AG08395 (cell line): ENCODE measurements at places on chromosomes 7 and 10.

DNA sequence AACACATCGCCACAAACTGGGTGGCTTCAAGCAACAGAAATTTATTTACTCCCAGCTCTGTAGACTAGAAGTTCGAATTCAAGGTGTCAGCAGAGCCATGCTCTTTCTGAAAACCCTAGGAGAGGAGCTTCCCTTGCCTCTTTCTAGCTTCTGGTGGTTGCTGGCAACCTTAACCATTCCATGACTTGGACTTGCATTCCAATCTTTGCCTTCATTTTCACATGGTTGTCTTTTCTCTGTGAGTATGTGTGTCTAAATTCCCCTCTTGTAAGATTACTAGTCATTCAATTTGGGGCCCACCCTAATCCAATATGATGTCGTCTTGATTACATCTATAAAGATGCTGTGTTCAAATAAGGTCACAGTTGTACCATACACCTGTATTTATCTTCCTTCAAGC is 65.9 kb upstream of the PRKG1 start:
- DNase-seq, result no peak

DNA sequence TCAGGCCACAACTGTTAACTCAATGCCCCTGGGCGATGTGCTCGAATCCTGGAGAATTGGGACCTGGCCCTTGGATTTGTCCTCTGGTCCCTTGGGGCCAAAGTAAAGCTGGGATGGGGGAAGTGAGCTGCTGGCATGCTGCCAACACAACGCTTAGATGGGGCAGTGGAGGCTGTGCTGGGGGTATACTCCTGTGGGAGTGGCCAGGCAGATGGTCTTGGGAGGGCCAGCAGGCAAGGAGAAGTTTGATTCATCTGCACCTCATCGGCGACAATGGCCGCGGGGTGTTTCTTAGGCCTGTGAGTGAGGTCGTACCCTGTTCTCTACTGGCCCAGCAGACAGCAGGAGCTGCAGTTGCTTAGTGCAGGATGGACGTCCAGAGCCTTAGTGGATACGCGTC is 139.0 kb upstream of the MTPN start:
- no peak for DNase-seq

- no peak for DNase-seq
Observed at GRCh38 chr7:84914598-84914997, 272.3 kb downstream of the SEMA3D start.

DNA sequence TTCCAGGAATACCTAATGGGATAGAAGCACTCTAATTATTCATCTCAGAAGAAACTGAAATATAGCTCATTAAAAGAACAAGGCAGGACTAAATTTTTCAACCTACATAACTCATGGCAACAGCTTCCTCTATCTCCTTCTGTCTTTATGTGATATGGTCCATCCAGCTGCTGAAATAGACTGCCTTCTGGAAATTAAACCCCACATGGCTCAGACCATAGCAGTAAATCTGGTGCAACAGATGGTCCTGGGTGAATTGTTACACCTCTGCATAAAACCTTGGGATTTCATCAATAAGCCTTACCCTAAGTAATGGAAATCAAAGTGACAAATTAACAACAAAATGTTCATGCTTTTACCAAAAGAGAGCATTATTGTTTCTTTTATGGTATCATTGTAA is 205.6 kb upstream of the CSTF2T start:
- no peak for DNase-seq

- peak; percentile 87 for DNase-seq
Observed at GRCh38 chr7:157273208-157274093, 63.4 kb upstream of the DNAJB6 start.

- no peak for DNase-seq
Observed at GRCh38 chr10:89651205-89651915, 6.3 kb upstream of the PANK1 start.

GRCh38 chr10:13924040-13924725 is 337.4 kb downstream of the PRPF18 start:
- DNase-seq, result peak; percentile 86

- DNase-seq, result no peak
Observed at GRCh38 chr7:120658516-120658915, 199.4 kb downstream of the TSPAN12 start.

GRCh38 chr7:25289518-25289917 is 61.2 kb upstream of the NPVF start:
- DNase-seq, result no peak

GRCh38 chr10:24237801-24238395 is 29.0 kb downstream of the KIAA1217 start:
- DNase-seq, result no peak

GRCh38 chr7:71633551-71634008 is 501.6 kb downstream of the GALNT17 start:
- DNase-seq, result peak; percentile 90

DNA sequence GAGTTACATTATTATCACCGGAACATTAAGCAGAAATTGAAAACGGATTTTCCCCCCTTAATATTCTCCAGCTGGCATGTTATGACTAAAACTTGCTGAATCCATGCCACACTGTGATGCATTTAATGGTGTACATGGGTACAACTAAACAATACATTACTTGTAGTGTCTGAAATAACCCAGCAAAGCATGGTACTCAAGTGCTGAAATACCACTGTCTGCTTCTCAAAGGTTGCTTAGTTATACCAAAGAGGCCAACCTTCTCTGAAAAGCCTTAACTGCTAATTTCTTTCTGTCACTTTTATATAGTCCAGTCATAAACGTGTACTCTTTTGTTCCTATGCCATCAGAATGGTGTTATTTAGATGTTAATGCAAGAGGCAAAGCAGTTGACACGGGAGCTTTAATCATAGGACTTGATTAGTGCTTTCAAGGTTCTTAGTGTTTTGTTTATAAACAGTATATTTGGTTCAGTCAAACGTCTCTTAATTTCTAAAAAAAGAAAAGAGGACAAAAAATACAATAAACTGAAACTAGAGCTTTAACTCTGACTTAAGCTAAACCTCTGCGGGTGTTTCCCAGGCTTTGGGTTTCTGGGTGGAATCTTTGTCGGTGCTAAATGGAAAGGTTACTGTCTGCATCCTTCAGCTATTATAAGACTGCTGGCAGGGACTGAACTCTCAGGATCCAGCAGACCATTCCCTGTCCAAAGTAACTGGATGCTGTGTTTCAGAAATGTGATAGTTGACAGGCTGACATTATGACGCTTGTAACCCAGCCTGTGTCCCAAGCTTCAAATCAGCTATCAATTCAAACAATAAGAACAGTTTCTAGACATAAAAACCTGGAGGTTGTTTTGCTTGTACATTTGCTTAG is 202.6 kb downstream of the PPP1R3A start:
- DNase-seq, result no peak

- peak; percentile 83 for DNase-seq
Observed at GRCh38 chr7:138738551-138739335, 37.6 kb upstream of the SVOPL start.

GRCh38 chr7:129041142-129042085 is 13.5 kb downstream of the TNPO3 start:
- DNase-seq, result no peak

DNA sequence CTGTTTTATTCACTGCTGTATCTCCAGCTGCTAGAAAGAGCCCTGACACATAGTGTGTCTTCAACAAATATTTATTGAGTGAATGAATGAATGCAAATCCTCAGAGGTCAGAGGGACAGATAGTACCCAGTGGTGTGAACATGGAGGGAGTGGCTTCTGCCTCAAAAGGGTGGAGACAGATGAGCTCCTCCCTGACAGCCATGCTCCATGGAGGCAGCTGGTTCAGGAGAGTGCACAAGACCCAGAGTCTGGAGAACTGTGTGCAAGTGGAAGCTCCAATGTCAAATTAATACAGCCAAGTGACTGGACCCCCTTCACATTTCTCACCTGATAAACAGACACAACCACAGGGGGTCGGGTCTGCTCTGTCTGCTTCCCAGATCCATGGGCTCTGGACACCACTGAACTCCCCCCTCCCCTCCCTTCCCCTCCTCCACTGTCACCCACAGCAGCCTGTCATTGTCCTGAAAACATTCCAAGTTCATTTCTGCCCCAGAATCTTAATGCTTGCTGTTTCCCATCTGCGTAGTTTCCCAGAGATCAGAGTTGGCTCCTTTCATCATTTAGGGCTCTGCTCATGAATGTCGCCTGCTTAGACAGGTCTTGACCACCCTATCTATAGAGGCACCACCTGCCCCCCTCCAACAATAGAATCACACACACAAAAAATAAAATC is 312.9 kb upstream of the PODXL start:
- no peak for DNase-seq

DNA sequence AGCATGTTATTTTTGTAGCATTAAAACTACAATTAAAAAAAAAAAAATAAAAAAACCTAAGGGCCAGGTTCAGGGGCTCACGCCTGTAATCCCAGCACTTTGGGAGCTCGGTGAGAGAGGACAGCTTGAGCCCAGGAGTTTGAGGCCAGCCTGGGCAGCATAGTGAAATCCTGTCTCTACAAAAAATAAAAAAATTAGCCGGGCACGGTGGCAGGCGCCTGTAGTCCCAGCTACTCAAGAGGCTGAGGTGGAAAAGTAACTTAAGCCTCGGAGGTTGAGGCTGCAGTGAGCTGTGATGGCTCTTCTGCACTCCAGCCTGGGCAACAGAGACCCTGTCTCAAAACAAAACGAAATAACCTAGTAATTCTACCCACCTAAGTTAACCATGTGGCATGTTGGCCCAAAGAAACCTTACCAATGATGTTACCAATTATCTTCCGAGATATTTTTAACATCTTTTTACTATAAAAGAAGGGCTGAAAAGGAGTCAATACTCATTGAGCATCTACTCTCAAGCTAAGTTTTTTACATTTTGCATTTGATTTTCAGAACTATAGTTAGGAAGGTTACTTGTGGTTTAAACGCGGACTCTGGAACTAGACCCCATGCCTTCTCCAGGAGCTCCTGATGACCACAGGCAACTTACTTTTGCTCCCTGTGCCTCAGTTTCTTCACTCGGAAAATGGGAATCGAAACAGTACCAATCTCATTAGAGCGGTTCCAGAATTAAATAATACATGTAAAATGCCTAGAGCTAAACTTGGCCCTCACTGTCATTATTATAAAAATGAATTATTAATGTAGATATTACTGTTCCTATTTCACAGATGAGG is 1.4 kb downstream of the ITGB1 start:
- DNase-seq, result no peak

DNA sequence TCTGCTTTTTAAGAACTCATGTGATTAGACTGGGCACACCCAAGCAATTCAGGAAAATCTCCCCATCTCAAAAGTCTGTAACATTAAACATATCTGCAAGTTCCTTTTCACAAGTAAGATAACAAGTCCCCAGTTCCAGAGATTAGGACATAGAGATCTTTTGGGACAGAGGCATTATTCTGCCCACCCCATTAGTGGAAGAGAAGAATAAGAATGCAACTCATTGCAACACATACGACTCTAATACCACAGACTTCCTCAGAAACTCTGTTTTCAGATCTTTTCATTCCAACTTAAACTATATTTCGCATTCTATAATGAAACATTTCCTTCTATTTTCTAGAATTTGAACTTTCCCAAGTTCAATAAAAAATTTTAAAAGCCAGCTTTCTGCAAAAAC is 137.7 kb downstream of the SEMA3C start:
- DNase-seq, result no peak

- no peak for DNase-seq
Observed at GRCh38 chr7:43550427-43550826, 32.5 kb upstream of the STK17A start.

GRCh38 chr10:71383972-71384687 is 12.6 kb upstream of the CDH23 start:
- peak; percentile 77 for DNase-seq

DNA sequence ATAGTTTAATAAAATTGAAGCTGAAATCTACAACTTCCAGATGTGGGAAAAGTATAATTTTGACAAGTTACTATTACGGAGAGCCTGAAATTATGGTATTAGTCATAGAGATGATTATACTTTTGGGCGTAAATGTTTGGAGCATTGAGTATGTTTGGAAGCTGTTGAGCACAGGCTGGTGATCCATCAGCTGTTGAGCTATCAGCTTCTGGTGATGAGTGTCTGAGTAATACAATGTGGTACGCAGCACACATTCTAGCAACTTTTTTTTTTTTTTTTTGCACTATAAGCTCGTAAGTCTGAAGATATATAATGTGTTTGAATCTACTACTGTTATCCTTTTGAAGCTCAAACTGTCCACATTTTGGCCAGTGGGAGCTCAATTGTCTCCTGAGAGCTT is 123.4 kb downstream of the ATE1 start:
- DNase-seq, result peak; percentile 84

GRCh38 chr10:74691164-74691563 is 135.2 kb upstream of the KAT6B start:
- DNase-seq, result no peak

GRCh38 chr10:43076311-43076875 is 476 bp upstream of the RET start:
- DNase-seq, result no peak

DNA sequence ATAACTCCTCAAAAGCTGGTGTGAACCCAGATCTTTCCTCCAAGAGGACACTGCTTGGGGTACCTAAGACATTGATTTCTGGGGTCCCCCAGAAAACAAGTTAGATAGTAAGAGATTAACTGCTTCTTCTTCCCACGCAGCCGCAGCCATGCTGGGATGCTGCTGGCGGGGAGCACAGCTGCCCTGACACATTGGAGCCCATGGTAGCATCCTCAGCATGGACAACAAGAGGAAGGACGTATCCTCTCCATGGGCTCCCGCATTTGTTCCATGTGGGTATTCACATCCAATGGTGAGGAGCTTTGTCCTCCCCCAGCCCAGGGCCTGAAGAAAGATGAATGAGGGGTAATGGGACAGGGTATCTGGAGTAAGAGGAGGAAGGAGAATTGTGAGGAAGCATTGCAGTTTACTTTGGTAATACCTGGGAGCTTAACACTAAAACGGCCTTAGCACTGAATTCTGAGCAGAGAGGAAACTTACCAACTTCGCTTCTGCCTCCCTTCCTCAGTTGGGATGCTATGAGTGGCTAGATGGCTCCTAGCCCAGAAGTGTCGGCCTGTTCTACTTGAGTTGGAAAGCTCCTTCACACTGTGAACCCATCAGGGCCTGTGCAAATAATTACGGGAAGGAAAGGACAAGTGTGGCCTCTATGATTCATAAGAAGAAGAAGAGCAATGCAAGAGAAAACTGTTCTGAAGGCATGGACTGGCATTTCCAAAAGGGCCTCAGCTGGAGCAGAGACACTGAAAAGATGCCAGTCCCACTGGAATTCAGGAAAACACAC is 43.9 kb downstream of the C10orf120 start:
- DNase-seq, result no peak

DNA sequence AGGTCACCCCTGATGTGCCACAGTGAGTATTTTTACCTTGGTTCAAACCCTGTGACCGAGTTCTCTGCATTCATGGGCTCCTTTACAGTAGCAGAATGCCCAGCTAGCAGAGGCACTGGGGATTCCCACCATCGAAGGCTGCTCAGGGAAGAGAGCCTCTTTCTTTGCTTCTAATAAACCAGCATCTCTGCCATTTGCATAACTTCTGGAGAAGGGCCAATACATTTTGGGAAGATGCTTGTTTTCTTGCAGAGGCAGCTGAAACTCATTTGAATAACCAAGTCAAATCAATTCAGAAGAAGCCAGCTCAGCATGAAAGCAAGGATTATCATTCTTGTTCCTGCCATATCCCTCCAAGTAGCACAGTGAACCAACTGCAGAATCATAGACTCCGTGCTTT is 82.9 kb upstream of the WDR11 start:
- no peak for DNase-seq
